ENCODE measurements at places on chromosomes 7 and 10.

DNA sequence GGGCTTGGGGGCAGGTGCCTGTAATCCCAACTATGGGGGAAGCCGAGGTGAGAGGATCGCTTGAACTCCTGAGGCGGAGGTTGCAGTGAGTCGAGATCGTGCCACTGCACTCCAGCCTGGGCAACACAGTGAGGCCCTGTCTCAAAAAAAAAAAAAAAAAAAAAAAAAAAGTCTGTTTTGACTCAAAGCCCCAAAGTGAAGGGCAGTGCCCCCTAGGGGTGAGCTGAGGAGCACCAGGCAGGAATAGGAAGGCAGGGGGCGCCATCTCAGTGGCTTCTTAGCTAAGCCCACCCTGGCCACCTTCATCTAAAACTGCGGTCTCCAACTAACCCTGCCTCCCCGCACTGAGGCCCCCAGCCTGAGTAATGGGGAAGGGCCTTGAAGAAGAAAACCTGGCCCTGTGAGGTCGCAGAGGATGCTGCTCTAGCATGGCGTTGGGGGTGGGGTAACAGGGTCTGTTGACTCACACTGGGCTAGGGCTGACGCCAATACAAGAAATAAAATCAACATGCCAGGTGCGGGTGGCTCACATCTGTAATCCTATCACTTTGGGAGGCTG lies 9.8 kb downstream of the PODXL start:
- no peak for DNase-seq

GRCh38 chr7:138245216-138245615 lies 169.0 kb downstream of the AKR1D1 start:
- DNase-seq, result no peak

GRCh38 chr10:14179251-14179650 lies 151.5 kb downstream of the FRMD4A start:
- DNase-seq, result no peak

DNA sequence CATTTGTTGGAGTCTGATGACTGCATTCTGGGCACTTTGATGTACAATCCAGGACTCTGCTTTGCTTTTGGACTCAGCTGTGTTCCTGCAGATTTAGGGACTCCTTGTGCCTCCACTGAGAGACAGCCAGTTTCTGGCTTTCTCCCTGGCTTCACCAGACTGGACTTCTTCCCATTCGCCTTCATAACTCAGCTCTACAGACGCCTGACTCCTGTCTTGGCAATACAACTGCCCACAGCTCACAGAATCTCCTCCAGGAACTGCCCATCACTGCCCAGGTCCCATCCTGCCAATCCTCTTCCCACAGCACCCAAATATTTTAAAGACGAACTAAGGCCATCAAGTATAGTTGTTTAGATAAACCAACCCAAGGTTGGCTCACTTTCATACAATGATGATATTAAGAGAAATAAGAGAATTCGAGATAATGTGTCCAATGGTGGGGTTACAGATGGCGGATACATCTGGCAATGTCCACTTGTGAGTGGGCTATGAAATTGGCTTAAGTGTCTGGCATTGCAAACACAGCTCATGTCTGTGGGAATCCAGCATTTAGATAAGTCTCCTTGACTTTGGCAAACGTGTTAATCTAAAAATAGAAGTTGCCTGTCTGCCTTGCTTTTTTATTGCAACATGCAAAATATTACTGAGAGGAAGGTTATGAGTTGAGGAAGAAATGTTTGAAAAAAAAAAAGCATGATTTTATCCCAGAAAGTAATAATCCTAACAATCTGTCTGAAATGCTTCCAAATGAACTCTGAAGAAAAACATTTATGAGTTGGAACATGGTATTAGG lies 95.1 kb downstream of the ITGA8 start:
- no peak for DNase-seq

GRCh38 chr10:62760401-62760800 lies 44.1 kb upstream of the ADO start:
- no peak for DNase-seq

All from HFFc6 (cell line).